ENCODE measurements at places on chromosomes 11 and 22.

GRCh38 chr11:2737866-2738265 is 38.1 kb upstream of the KCNQ1OT1 start:
- no peak for DNase-seq

GRCh38 chr11:86301742-86302091 is 323 bp upstream of the HIKESHI start:
- DNase-seq: no peak

- no peak for DNase-seq
Observed at GRCh38 chr11:9516113-9516512, 55.3 kb downstream of the ZNF143 start.

GRCh38 chr11:124643605-124644425 is 21.2 kb downstream of the TBRG1 start:
- no peak for DNase-seq

DNA sequence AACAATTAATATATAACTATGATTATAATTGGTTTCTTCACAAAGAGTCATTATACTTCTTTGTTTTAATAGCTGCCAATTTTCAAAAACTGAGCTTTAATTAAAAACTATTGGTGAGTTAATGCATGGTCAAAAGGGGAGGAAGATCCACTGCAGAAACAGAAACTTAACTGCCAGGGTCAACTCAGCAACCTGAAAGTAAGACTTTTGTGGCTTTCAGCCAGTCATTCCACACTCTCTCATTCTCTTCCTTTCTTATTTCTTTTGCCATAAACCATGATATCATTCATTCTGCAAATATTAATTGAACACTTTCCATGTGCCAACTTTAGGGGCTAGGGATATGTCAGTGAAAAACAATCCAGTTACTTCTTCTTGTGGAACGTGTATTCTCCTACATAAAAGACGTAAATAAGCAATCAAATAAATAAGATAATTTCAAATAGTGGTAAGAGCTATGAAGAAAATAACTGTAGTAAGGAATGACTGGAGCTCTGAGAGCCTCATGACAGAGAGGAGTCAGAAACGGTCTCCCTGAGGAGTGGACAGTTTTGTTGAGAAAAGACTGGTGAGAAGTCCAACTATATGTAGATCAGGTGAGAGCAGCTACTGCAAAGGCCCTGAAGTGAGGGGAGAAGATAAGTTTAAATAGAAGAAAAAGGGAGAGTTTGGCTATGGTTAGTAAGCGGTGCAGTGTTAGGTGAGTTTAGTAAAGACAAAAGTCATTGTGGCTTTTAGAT is 130.5 kb downstream of the GRIA4 start:
- DNase-seq: peak; percentile 63

GRCh38 chr11:31664129-31664528 is 147.0 kb downstream of the PAX6 start:
- DNase-seq: no peak

GRCh38 chr22:27754247-27754887 is 47.2 kb downstream of the MN1 start:
- no peak for DNase-seq

- DNase-seq: peak; percentile 61
Observed at GRCh38 chr11:46112961-46113607, 8.2 kb downstream of the PHF21A start.

DNA sequence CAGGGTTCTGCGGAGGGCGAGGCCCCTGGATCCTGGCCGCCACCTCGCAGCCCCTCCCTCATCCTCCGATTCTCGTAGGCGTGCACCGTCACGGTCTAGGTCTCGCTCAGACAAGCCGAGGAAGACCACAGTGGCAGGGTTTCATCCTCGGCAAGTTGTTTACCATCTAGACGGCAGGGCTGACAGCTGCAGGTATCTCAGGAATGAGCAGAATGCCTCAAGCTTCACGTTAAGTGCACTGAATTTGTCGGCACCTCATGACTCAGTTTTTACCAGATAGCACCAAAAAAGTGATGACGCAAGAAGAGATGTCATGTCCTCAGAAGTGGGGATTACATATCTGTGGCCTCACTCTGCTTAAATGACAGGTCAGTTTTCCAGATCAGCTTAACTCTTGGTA is 35.1 kb downstream of the WT1 start:
- no peak for DNase-seq

DNA sequence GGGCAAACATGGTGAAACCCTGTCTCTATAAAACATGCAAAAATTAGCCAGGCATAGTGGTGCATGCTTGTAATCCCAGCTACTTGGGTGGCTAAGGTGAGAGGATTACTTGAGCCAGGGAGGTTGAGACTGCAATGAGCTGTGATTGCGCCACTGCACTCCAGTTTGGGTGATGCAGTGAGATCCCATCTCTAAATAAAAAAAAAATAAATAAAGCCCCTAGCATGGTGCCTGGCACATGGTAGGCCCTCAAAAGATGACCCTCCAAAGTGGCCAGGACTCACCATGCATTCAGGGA is 74.6 kb downstream of the PTPRJ start:
- DNase-seq: no peak

- DNase-seq: no peak
Observed at GRCh38 chr11:72236083-72236697, 7.8 kb downstream of the PHOX2A start.

DNA sequence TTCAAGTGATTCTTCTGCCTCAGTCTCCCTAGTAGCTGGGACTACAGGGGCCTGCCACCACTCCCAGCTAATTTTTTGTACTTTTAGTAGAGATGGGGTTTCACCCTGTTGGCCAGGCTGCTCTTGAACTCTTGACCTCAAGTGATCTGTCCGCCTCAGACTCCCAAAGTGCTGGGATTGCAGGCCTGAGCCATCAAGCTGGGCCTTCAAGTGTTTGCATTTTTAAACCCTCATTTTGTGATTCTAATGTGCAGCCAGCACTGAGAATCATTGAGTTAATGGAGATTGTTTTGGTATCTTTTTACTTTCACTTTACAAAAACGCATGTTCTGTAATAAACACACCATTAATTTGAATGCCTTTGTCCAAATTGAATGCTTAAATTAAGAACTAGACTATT is 3.4 kb downstream of the TYR start:
- DNase-seq: no peak

DNA sequence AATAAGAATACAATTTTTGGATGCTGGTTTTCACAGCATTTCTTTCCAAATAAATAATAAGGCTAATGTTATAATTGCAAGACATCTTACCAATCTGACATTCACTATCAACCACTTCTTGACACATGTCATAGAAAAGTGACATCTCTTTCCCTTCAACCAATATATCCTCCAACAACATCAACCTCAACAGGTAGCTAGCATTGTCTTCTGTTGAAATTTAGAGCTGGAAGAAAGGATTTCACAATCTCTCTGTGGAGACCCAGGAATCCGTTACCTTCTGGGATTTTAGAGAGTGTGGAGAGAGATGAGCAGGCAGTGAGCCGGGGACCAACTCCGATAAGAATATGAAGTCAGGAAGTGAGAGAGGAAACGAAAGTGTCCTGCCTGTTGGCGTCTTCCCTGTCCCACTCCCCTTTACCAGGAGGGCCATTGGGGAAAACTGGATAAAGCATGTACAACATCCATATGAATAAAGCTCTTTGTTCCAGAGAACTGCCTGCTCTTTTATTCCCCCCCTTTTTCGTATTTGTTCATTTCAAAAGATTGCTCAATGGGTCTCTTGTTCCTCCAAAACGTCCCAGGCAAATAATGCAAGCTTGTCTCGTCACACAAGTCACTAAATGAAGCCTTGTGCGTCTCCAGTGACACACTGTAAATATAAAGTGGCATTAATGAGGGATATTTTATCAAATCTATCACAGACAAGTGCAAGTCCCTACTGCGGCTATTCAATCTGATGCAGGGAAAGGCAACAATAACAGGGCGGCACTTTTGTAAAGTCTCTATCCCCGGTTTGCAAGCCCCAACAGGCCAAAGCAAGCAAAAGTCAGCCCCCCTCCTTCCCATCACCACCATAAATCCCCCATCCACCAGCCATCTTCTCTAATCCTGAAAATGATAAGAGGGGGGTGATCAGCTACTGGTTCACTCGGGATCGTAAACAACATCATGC is 3.4 kb downstream of the CADM1 start:
- peak; percentile 10 for DNase-seq

DNA sequence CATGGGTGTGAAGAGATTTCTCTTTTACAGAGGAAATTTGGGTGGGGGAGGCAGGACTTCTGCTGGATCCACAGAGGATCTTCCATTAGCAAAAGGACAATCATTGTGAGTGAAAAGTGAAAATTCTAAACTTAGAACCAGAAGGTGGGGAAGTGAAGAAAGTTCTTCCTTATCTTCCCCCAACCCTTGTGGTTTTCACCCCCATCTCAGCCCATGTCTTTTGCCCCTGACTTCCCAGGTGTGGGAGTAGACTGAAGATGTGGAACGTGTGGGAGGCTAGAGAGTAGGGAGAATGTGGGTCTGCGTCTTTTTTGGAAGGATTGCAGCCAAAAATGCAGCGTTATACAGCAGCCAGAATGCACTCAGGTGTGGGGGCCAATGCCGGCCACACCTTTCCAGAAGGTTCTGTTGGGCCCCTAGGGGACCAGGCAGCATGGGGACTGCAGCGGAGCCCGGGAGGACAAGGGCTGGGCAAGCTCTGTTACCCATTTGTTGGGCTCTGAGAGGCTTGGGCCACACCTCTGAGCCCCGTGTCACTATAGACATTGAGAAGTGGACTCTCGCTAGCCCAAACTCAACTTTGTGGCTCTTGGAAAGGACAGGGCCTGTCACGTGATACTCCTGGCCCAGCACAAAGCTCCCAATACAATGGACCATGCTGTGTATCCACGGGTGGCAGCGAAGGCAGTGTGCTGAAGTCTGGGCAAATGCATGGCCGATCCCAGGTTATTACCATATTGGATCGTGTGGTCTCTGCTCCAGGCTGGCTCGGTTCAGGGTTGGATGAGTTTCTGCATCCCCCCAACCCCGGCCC is 32.8 kb upstream of the LINC01488 start:
- no peak for DNase-seq

GRCh38 chr11:119100994-119101758 is 477 bp downstream of the DPAGT1 start:
- DNase-seq: peak; percentile 66

GRCh38 chr22:26656891-26657851 is at the start of gene MIAT:
Gene MIAT (plus strand): TSS chr22:26657588.
- peak; percentile 79 for DNase-seq

DNA sequence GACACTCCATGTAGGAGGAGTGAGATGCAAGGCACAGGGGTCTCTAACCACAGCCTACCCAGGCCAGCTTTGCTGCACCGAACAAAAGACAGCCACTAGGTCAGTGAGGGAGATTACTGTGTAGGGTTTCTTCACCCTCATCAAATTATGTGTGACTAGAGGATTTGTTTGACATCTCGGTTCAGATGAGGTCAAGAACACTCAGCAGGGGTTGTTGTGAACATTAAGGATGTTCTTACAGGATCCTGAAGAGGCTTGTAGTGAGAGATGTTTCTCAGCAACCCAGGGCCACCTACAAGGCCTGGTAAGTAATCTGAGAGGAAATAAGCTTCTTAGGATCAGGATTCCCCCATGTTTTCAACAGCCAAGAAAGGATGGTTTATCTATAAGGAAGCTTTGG is 202.1 kb downstream of the NXPE2 start:
- no peak for DNase-seq

- peak; percentile 75 for DNase-seq
Observed at GRCh38 chr22:41752011-41752970, 48.2 kb upstream of the CCDC134 start.

- DNase-seq: no peak
Observed at GRCh38 chr11:32302826-32303225, 132.5 kb downstream of the WT1 start.

GRCh38 chr11:41284354-41284753 is 175.1 kb downstream of the LRRC4C start:
- DNase-seq: no peak

- DNase-seq: no peak
Observed at GRCh38 chr11:27300974-27301373, 62.0 kb downstream of the CCDC34 start.

DNA sequence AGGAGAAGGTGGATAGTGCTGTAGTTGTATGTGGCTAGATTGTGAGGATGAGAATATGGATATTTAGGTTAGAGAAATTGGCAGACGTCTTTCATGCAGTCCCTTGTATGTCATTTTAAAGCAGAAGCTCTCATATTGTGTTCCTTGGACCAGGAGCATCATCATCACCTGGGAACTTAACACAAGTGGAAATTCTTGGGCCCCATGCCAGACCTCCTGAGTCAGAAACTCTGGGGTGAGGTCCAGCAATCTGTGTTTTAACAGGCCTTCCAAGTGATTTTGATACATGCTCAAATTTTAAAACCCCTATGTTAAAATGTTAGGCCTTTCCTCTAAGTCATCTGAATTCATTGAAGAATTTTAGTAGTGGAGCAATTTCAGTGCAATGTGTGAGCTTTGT is 34.8 kb downstream of the JHY start:
- no peak for DNase-seq

- no peak for DNase-seq
Observed at GRCh38 chr11:92340839-92341238, 116.2 kb downstream of the FAT3 start.

All from MM.1S (cell line).